ENCODE measurements at places on chromosomes 11 and 22. TPM values are rescaled to one million over a fixed set of nuclear protein-coding genes. Genes with fewer than 3 reads are reported as not detected.

DNA sequence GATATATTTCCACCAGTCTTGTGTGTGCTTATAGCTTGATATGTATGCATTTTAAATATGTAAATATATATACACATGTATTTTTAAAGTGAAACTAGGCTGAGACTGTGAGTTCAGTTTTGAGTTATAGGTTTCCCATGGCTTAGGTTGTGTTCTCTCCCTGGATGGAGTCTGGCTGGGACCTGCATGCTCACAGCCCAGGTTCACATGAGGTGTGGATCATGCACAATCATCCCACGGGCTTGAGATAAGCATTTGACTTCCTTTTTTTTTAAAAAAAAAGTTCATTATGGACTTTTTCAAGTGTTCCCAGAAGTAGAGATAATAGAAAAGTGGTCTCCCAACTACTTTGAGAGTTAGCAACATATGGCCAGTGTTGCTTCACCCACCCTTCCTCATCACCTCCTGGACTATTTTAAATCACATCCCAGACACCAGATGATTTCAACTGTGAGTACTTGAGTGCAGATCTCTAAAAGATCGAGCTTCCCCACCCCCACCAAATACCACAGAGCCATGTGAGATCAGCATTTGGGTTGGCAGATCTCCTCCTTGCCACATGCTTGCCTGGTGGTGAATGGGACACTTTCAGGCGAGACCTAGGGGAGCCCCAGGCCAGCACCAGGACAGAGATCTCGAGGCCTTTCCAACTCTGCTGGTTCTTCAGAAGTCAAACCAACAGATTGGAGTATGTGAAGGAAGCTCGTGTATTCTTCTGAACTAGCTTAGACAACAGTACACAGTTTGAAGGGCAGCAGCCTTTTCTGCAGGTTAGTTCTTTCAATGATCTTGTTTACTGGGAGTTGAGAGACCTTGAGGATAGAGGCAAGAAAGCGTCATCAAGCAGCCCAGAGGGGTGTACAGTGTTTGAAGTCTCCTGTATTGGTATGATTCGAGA, 15.9 kb downstream of the MED15 start:
- no peak for DNase-seq

Gene FAM180B
- 3.0 TPM for polyA plus RNA-seq

DNA sequence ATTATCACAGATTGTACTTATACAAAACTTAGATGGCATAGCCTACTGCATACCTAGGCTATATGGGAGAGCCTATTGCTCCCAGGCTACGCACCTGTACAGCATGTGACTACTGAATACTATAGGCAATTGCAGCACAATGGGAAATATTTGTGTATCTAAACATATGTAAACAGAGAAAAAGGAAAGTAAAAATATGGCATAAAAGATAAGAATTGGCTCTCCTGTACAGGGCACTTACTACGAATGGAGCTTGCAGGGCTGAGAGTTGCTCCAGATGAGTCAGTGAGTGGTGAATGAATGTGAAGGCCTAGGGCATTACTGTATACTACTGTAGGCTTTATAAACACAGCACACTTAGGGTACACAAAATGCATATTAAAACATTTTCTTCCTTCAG, 13.2 kb downstream of the APOL6 start:
- DNase-seq, result no peak

Gene C11orf91
- polyA plus RNA-seq, result not detected

Gene SCGB1D2
- not detected for polyA plus RNA-seq

Measured in hindlimb muscle (tissue), 1 donor.